ENCODE measurements at places on chromosomes 12 and 14.

DNA sequence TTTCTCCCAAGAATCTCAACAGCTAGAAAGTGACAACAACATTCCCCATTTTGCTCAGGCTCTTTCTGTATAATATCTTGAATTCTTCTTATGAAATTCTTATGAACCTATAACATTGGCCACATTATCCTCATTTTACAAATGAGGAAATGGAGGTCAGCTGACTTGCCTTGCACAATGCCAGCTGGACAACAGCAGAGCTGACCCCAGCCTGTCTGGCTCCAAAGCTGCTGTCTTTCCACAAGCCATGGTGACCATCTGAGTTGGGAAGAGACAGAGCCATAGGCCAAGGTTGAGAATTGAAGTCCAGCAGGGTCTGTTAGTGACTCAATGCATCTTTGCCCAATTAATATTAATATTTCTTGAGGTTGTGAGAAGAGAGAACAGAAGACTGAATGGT, 87.3 kb downstream of the KSR2 start:
- no peak for DNase-seq

- no peak for DNase-seq
Measured at GRCh38 chr12:124466216-124467128, 100.9 kb downstream of the NCOR2 start.

- DNase-seq: no peak
Measured at GRCh38 chr12:125677829-125678228, 612.6 kb downstream of the AACS start.

- DNase-seq: peak; percentile 21
Measured at GRCh38 chr12:7899755-7900154, 27.0 kb upstream of the SLC2A14 start.

GRCh38 chr12:130153803-130154202, 8.5 kb upstream of the FZD10 start:
- DNase-seq: no peak

GRCh38 chr14:94395282-94395887, 7.0 kb upstream of the SERPINA1 start:
- DNase-seq: no peak

DNA sequence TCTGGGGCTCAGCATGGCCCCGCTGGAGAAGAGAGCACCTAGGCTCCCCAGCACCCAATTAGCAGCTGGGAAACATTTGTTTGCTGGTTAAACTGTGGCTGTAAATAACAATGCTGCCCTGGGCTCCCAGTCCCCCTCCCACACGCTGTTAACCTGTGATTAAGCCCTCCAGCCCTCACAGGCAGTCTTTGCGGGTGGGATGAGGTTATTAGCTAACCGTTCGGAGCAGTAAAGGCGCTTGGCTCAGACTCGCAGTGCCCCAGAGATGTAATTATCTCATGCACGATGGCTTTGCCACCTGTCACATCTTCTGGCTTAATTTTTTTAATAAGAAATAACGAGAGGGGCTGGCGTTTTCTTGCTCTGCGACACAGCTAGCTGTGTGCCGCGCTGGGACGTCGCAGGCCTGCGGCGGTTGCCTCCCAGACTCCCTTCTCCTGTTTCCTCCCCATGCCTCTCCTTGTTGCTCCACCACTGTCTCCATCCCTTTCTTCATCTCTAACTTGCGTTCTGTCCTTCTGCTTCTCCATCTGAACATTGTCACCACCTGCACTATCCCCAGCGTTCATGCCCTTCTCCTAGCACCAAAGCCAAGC, 239.2 kb upstream of the FKBP4 start:
- no peak for DNase-seq

GRCh38 chr14:99636487-99636886, 8.4 kb upstream of the HHIPL1 start:
- no peak for DNase-seq

DNA sequence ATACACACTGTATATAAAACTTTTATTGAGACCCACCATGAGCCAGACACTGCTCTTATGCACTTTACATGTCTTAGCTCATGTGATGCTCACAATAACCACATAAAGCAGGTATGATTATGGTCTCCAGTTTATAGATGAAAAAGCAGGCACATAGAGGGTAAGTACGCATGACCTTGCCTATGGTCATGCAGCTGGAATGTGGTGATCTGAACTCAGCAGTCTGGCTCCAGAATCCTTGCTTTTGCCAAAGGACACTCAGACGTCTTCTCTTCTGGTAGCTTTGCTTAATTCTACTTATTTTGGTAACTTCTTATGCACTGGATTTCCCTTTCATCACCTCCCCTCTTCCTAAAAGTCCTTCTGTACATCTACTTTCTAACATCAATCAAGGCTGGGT, 103.3 kb upstream of the CRY1 start:
- no peak for DNase-seq

GRCh38 chr12:47560415-47560814, 145.4 kb downstream of the RPAP3 start:
- DNase-seq: no peak

GRCh38 chr12:117646520-117646919, 285.1 kb upstream of the NOS1 start:
- no peak for DNase-seq

GRCh38 chr12:45235087-45236025, 19.5 kb downstream of the ANO6 start:
- DNase-seq: no peak

GRCh38 chr12:54197010-54197409, 8.2 kb upstream of the SMUG1 start:
- no peak for DNase-seq

GRCh38 chr14:91521061-91521640, 11.0 kb upstream of the PPP4R3A start:
- DNase-seq: no peak

DNA sequence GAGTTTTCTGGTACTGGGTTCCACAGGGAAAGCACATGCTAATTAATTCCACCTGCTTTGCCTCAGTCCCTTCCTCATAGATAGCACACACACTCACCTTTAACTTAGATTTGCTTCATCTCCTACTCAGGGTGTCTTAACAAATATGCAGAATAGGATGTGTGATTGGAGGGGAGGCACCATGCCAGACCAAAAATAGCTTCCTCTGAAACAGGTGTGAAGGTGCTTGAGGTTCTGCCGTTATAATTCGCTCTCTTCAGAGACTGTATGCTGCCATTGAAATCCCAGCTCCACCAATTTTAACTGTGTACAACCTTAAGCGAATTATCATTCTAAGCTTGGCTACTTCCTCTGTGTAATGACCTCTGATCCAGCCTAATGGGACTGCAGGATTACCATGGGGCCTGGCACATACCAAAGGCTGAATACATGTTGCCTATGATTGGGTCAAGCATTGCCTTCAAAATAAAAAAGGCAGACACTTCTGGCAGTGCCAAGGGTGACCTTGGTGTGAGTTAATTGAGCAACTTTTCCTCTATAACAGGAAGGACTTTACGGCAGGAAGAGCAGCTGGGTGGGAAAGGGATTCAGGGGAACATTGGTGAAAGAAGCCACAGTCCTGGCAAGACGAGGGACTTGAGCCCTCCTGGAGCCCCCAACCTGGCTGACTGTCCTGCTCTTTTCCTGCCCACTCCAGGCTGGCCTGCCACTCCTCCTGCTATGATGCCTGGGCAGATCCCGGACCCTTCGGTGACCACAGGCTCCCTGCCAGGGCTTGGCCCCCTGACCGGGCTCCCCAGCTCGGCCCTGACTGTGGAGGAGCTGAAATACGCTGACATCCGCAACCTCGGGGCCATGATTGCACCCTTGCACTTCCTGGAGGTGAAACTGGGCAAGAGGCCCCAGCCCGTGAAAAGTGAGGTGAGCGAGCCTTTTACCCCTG, 9.7 kb downstream of the JDP2 start:
- DNase-seq: no peak

DNA sequence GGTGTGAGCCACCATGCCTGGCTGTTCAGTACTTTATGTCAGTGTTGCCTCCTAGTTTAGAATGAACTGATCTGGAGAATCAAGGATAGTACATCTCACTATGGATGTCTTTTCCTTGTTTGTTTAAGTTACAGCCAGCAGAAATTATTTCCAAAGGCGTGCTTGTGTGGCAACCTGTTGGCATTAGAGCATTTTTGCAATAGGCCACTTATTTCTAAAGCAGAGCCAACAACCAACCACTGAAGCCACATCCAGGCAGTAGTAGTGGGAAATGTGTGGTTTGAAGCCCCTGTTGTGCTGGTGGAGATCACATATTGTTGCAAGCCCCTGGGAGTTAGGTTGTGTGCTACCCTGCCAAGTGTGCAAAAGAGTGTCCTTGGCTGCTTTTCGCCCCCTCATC, 3.7 kb downstream of the ANO6 start:
- no peak for DNase-seq

DNA sequence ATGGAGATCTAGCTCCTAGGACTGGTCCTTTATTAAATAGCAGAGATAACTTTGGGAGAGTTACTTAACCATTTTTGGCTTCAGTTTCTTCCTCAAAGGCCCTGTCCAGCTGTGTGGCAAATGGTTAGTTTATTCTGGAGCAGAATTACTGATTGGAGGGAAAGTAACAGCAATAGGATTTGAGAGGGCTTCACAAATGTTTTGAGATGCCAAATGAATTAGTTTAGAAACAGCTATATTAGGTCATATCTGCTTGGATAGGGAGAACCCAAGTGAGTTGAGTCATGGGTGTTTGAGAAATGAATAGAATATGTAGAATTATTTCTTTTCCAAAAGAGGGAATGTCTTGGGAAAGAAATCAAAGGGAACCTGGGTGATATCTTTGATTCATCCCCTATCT, 17.5 kb downstream of the RASSF3 start:
- no peak for DNase-seq

- no peak for DNase-seq
Measured at GRCh38 chr12:7293670-7294069, 10.2 kb upstream of the ACSM4 start.

GRCh38 chr12:96886998-96887677, 19.9 kb upstream of the NEDD1 start:
- DNase-seq: no peak

DNA sequence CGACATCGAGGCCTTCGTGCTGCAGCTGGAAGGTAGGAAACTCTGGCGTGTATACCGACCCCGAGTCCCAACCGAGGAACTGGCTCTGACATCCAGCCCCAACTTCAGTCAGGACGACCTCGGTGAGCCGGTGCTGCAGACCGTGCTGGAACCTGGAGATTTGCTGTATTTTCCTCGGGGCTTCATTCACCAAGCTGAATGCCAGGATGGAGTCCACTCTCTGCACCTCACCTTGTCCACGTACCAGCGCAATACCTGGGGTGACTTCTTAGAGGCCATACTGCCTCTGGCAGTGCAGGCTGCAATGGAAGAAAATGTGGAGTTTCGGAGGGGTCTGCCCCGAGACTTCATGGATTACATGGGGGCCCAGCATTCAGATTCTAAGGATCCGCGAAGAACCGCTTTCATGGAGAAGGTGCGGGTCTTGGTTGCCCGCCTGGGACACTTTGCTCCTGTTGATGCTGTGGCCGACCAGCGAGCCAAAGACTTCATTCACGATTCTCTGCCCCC, 1.4 kb downstream of the RIOX1 start:
- no peak for DNase-seq

- DNase-seq: no peak
Measured at GRCh38 chr12:6193853-6194815, 6.1 kb upstream of the CD9 start.

GRCh38 chr12:32981139-32981538, 84.6 kb upstream of the PKP2 start:
- DNase-seq: no peak

GRCh38 chr14:69715725-69716477, 51.0 kb upstream of the SRSF5 start:
- DNase-seq: peak; percentile 79

GRCh38 chr14:91858536-91859275, 8.6 kb downstream of the TC2N start:
- DNase-seq: peak; percentile 37

DNA sequence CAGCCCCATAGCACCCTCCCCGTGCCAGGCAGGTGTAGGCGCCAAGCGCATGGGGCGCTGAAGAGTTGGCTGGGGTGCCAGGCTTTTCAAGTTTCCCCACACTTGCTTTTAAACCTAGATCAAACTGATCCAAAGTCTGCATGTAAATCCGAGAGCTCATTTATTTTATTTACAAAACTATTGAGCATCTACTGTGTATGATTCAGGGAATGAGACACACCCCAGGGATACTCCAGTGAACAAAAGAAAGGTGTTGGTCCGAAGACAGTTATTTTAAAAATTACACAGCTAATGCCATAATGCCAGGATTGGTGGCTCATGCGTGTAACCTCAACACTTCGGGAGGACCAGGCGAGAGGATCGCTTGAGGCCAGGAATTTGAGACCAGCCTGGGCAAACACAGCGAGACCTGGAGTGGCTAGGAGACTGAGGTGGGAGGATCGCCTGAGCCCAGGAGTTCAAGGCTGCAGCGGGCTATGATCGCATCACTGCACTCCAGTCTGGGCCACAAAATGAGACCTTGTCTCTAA, 780 bp upstream of the SLC41A2 start:
- DNase-seq: no peak

- no peak for DNase-seq
Measured at GRCh38 chr12:65607401-65607841, 216.9 kb upstream of the HMGA2 start.

Measured in fibroblast of the conjunctiva (primary cell).